CD4-positive, CD25-positive, alpha-beta regulatory T cell (primary cell): ENCODE measurements at places on chromosomes 1 and 21.

DNA sequence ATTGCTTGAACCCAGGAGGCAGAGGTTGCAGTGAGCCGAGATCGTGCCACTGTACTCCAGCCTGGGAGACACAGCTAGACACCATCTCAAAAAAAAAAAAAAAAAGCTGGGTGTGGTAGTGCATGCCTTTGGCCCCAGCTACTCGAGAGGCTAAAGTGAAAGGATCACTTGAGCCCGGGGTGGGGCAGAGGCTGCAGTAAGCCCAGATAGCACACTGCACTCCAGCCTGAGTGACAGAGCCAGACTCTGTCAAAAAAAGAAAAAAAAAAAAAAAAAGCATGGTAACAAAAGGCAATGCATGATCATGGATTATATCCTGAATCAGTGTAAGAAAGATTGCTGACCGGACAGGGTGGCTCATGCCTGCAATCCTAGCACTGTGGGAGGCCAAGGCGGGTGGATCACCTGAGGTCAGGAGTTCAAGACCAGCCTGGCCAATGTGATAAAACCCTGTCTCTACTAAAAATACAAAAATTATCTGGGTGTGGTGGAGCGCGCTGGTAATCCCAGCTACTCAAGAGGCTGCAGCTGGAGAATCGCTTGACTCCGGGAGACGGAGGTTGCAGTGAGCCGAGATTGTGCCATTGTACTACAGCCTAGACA, 76.3 kb downstream of the RUSC1 start:
- no peak overlapping the region for H3K4me3 ChIP-seq
- H3K4me1 ChIP-seq = no peaks in the 10 kb centered on the region
- no peaks in the 10 kb centered on the region for H3K27me3 ChIP-seq
- no peak for DNase-seq

GRCh38 chr1:48681476-48682305, 95.0 kb downstream of the BEND5 start:
- no peaks in the 10 kb centered on the region for H3K4me1 ChIP-seq
- H3K27ac ChIP-seq = no peak overlapping the region
- no peak overlapping the region for H3K4me3 ChIP-seq
- DNase-seq = no peak
- H3K27me3 ChIP-seq = no peaks in the 10 kb centered on the region

DNA sequence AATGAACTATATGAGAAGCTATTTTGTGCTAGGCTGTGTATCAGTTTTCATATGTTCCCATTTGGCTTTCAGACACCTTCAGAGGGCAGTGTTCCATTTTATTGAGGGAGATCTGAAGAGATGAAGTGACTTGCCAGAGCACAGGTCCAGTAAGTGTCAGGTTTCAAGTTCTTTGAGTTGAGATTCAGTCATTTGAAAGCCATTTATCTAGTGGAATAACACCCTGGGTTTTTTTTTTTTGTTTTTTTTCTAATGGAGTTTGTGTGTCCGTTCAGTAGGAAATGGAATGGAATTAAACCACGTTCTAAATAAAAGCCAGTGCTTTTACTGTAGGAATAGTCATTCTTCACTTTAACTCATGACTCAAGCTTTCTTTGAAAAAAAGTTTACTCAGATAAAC, 652.9 kb upstream of the USP24 start:
- H3K27me3 ChIP-seq = no peaks in the 10 kb centered on the region
- no peak overlapping the region for H3K27ac ChIP-seq
- no peaks in the 10 kb centered on the region for H3K36me3 ChIP-seq
- H3K4me3 ChIP-seq = no peak overlapping the region
- no peaks in the 10 kb centered on the region for H3K4me1 ChIP-seq

DNA sequence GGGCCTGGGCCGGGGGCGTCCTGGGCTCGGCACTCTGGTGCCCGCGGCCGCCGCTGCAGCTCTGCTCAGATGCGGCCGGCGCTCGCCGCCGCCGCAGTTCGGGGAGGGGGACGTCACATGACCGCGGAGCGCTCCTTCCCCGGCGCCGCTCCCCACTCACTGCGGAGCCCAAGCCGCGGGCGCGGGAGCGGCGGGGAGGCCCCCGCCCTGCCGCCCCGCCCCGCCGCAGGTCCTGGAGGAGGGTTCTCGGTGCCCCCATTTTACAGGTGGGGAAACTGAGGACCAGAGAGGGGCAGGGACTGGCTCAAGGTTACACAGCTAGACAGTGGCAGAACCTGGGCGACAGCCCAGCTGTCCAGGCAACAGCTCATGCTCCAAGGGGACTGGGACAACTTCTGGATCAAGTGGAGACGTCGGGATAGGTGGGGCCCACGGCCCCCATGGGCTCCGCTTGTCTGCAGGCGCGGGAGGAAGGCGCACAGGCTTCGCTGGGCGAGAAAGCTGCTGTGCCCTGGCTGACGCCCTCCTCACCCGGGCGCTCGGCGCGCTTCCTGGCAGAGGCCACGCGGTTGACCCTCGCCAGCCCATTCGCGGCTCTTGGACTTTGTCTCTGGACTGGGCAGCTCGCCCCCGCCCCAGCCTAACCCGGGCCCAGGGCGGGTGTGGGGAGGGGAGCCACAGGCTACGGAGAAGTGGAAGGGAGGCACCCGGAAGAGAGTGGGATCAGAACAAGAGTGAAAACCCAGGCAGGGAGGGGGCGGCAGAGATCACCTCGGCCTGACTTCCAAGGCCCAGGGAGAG, at the start of gene RAP1GAP:
RAP1GAP (minus strand) TSS at position 100 of the 801 bp plus-strand sequence. CDS start 49,325 bp downstream, outside the sequence.
- no peak within 1 kb of the TSS for H3K27ac ChIP-seq
- H3K4me3 ChIP-seq = peak within 1 kb of the TSS; percentile 57
- H3K4me1 ChIP-seq = peaks cover 21% of the 10 kb centered on the region
- no peaks in the 10 kb centered on the region for H3K36me3 ChIP-seq

DNA sequence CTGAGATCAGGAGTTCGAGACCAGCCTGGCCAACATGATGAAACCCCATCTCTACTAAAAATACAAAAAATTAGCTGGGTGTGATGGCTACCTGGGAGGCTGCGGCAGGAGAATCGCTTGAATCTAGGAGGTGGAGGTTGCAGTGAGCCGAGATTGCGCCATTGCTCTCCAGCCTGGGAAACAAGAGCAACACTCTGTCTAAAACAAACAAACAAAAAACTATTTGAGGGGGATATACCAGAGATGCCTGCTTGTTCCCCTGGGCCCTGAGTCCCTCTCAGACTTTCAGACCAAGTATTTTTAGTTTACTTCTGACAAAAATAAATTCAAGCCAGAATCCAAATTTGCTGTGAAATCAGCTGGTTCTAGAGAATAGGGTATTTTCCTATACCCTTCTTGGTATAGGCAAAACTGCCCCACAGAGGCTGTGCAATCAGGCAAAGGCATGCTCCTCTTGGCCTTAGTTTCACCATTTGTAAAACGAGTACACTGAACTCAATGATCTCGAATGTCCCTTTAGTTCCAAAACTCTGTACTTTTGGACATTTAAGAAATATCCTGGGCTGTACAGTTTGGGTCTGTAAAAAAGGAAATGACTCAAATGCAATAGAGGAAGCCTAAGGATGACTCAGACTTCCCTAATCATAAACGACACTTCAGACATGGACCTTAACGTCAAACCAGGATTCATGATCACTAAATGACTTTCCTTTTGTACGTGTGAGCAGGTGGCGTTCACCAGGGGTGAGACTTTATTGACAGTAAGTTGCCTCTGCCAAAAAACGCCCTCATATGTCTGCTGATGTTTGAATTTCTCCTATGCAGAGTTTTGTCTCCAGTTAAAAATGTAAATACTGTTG, 16.1 kb downstream of the ENSA start:
- H3K4me1 ChIP-seq = peaks cover 48% of the 10 kb centered on the region
- no peaks in the 10 kb centered on the region for H3K27me3 ChIP-seq
- peak overlapping the region; percentile 55 for H3K4me3 ChIP-seq
- DNase-seq = no peak

DNA sequence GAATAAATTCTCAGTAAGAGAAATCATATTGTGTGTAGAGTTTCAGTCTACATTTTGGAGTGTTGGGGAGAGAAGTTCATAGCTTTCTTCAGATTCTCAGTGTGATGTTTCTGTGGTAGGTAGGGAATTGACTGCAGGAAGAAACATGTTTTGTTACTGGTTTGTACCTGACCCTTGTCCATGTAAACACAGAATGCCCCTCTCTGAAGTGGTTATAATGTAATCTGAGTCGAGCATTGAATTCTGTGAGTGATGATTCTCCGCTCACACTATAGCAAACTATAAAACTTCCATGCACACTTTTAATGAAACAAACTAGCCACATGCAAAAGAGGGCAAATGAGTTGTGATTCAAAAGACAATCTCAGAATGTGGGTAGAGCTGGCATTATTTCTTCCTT, 433.2 kb downstream of the USP25 start:
- no peaks in the 10 kb centered on the region for H3K36me3 ChIP-seq
- no peaks in the 10 kb centered on the region for H3K4me1 ChIP-seq
- no peaks in the 10 kb centered on the region for H3K27me3 ChIP-seq
- H3K27ac ChIP-seq = no peak overlapping the region
- no peak overlapping the region for H3K4me3 ChIP-seq

- H3K4me1 ChIP-seq = no peaks in the 10 kb centered on the region
- no peak overlapping the region for H3K4me3 ChIP-seq
- H3K27ac ChIP-seq = no peak overlapping the region
Observed at GRCh38 chr1:75233302-75233929, 99.2 kb downstream of the LHX8 start.

- peaks cover 26% of the 10 kb centered on the region for H3K4me1 ChIP-seq
- no peaks in the 10 kb centered on the region for H3K36me3 ChIP-seq
- H3K27ac ChIP-seq = peak overlapping the region; percentile 78
- no peak for DNase-seq
- H3K27me3 ChIP-seq = peaks cover 2% of the 10 kb centered on the region
Observed at GRCh38 chr21:45593162-45594022, 50.1 kb upstream of the PCBP3 start.

GRCh38 chr1:113429461-113430153, 39.3 kb downstream of the MAGI3 start:
- no peak overlapping the region for H3K4me3 ChIP-seq
- H3K36me3 ChIP-seq = no peaks in the 10 kb centered on the region

DNA sequence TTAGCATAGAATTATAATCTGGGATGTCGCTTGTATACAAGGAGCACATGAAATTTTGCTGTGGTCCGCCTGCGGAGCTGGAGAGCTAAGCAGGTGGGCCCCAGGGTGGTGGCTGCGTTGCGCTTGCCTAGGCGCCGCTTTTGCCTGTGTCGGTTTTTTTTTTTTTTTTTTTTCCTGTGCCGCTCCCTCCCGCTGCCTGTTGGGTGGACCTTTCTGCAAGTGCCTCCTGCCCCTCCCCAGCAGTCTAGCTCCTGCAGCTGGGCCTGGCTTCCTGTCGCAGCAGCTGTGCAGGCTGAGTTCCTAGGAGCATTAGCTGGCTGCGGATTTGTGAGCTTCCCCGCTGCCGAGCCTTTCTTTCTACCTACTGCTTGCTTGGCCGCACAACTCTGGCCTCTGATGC, 20.6 kb downstream of the PYHIN1 start:
- H3K36me3 ChIP-seq = peaks cover 56% of the 10 kb centered on the region
- H3K27me3 ChIP-seq = no peaks in the 10 kb centered on the region
- peak; percentile 26 for DNase-seq
- H3K4me3 ChIP-seq = no peak overlapping the region

DNA sequence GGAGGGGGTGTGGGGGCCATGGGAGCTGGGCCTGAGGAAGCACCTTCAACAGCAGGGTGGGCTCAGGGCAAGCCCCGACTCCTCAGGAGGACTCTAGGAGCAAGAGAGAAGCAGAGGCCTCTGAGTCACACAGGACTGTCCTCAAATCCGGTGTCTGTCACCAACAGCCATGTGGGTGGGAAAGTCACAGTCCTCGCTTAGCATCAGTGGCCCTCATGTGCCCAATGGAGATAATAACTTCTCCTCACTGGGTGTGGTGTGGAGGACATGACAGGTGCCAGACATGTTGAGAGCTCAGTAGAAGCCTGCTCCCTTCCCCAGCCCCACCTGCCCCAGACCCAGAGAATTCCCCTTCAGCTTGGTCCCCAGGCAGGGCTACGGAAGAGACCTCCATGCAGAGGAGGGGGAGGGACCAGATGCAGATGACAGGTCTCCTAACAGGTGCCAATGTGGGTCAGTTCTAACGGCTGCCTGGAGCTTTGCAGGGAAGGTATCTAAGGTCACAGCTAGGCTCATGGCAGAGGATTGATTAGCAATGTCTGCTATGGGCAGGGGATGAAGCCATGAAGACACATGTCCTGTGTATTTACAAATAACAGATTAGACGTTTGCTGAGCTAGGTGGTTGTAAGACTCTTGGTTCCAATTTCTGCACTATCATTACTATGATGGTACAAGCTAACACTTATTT, 30.2 kb downstream of the TTC39A start:
- H3K4me1 ChIP-seq = peaks cover 11% of the 10 kb centered on the region
- H3K36me3 ChIP-seq = no peaks in the 10 kb centered on the region
- no peak overlapping the region for H3K4me3 ChIP-seq
- DNase-seq = no peak

DNA sequence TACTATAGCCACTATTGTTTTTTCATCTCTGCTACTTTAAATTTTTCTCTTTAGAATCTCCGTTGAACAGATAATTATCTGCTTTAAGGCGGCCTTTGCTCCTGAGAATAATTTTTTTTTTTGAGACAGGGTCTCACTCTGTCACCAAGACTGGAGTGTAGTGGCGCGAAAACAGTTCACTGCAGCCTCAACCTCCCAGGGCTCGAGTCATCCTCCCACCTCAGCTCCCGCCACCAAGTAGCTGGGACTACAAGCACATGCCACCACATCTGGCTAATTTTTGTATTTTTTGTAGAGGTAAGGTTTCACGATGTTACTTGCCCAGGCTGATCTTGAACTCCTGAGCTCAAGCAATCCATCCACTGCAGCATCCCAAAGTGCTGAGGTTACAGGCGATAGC, 28.6 kb downstream of the TRIT1 start:
- H3K27ac ChIP-seq = no peak overlapping the region
- H3K36me3 ChIP-seq = peaks cover 15% of the 10 kb centered on the region
- no peaks in the 10 kb centered on the region for H3K27me3 ChIP-seq
- no peaks in the 10 kb centered on the region for H3K4me1 ChIP-seq
- no peak overlapping the region for H3K4me3 ChIP-seq
- no peak for DNase-seq

GRCh38 chr1:20095564-20096434, 23.5 kb downstream of the PLA2G2D start:
- no peak overlapping the region for H3K4me3 ChIP-seq
- H3K27ac ChIP-seq = no peak overlapping the region
- no peaks in the 10 kb centered on the region for H3K27me3 ChIP-seq

DNA sequence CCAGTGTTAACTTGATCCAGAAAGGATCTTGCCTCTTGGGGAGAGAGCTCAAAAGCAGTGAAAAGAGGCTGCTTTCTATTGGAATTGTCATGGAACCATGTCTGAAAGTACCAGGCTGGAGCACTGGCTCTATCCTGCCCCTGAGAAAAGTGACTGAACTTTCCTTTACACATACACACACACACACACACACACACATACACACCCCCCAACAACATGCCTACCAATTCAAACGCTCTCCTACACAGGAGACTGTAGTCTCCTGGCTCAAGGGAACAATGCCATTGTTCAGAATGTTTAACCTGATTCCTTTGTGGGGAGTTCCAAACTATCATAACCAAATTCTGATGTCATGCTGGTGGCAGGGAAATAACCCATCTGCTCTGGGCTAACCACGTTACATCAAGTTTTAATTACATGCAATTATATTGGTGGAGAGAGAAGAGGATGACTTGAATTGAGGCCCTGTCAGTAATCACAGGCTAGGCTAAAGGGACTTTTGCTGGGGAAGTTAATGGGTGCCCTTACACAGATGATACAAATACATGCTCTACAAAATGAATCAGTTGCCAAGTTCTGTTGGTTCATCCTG, 52.3 kb upstream of the DUSP10 start:
- no peak overlapping the region for H3K4me3 ChIP-seq
- H3K4me1 ChIP-seq = no peaks in the 10 kb centered on the region
- no peaks in the 10 kb centered on the region for H3K36me3 ChIP-seq
- H3K27ac ChIP-seq = no peak overlapping the region
